ENCODE measurements at places on chromosomes 7 and 10.
A peak's percentile ranks its signal among the peaks of the same experiment; 100 is the strongest.

- no peak for DNase-seq
Observed at GRCh38 chr10:45614869-45615268, 57.7 kb downstream of the ZFAND4 start.

- no peak for DNase-seq
Observed at GRCh38 chr10:129846991-129847391, 117.1 kb downstream of the EBF3 start.

- no peak for DNase-seq
Observed at GRCh38 chr10:36946598-36946997, 178.8 kb upstream of the ANKRD30A start.

GRCh38 chr7:80827239-80827633 lies 91.6 kb downstream of the SEMA3C start:
- no peak for DNase-seq

DNA sequence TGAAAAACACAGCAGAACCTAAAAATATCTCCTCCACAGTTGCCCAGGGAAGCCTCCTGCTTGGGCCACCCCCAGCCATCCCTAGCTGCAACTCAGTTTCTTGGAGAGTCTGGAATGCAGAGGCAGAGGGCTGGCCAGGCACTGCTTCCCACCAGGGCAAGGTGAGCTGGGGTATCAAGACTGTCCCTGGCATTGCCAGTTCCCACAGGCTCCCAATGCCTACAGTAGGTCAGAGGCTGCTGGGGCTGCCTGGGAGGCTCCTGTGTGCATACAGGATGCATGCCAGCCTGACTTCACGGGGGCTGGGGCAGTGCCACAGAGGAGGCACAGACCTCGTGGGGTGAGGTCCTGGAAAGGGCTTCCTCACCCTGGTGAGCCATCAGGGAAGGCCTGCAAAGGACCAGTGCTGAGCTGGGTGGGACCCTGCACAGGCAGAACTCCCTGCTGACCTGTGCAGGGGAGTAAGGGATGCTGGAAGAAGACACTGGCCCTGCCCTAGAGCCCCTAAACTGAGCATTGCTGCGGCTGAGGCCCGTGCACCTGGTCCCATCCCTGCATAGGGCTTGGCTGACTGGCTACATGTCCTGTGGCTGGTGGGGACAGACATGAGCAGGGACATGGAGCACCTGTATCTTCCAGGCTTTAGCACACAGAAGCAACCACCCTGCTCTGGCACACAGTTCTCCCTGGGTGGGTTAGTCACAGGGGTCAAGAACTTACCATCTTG lies 121.9 kb upstream of the RET start:
- DNase-seq, result no peak

DNA sequence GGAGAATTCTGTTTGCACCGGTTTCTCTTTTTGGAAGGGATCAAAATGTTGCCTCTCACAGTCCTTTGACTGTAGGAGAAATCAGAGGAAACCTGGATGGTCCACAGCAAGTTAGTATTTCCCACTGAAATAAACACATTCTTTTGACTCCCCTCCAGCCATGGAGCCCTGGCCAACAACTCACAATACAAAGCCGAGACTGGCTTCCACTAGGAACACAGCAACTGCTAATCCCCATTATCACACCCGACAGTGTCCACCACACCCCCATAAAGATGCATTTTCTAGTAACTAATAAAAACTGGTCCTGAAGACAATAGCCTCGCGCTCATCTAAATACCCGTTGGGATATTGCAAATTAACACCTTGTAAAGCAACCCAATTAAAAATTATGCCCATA lies 798 bp upstream of the MACROH2A2 start:
- DNase-seq, result no peak

- DNase-seq, result no peak
Observed at GRCh38 chr7:142383841-142384492, 126.1 kb upstream of the PRSS58 start.

DNA sequence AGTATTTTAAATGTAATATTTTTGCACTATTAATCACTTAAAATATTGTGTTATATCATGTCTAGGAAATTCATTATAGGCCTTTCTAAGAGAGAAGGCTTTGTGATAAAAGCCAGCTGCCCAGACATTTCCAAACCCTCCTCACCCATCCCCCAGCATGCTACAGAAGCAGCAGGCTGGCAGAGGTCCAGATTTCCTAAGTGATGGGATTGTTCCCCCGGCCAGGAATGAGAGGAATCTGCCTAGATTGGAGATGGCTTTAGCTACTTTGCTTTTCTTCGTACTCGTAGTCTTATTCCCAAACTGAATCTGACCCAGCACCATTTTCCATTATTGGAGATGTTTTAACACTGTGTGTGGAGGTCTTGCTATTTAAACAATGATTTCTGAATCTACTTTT lies 29.4 kb downstream of the CDK14 start:
- DNase-seq, result no peak

GRCh38 chr10:17730667-17731066 lies 21.3 kb upstream of the TMEM236 start:
- no peak for DNase-seq

DNA sequence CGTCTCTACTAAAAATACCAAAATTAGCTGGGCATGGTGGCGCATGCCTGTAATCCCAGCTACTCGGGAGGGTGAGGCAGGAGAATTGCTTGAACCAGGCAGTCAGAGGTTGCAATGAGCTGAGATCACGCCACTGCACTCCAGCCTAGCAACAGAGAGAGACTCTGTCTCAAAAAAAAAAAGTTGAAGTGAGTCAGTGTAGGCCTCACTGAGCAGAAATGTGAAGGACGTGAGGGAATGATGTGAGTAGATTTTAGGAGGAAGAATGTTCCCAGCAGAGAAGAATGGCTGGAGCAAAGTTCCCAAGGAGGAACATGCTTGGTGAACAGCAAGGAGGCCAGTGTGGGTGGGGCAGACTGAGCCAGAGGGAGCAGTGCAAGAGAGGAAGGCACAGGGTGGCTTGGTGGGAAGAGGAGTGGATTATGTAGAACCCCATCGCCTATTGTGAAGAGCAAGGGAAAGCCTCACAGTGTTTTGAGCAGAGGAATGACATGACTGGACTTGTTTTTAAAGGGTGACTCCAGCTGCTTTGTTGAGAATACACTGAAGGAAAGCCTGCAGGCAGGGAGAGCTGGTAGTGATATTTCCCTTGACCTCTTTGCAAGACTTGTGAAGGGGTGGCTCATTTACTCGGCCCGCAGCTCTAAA lies 708.7 kb downstream of the SUGCT start:
- no peak for DNase-seq

GRCh38 chr7:51010534-51010933 lies 227.8 kb upstream of the GRB10 start:
- no peak for DNase-seq

DNA sequence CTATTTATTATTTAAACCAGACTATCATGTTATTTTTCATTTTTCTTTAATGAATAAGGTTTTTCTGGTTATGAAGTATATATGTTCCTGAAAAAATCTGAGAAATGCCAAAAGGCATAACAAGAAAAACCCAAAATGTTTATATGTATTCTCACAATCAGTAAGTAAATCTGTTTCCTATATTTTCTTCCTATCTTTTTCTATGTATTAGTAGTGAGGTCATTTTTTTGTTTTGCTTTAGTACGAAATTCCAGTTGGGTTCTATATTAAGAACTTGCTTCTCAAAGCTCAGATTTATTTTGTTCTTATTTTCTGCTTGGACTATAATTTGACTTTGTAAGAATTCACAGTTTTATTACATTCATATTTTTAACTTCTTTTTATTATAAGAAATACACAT lies 287.5 kb upstream of the NFE2L3 start:
- no peak for DNase-seq

- no peak for DNase-seq
Observed at GRCh38 chr7:105972276-105972675, 9.2 kb downstream of the CDHR3 start.

DNA sequence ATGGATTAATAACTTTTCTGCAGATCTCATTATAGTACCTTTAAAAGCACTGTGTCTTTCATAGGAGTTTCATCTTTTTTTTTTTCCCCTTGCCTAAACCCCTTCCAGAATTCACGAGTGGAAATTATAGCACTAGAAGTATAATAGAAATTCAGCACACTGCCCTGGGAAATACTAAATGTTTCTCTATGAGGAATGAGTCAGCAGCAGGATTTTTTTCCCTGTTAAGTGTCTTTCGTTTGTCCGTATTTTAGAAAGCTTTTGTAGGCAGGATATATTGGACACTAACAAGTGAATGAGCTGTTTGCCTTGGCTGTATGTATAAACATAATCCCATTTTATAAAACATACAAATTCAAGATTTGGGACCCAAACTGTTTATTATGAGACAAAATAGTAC lies 105.8 kb downstream of the EXOC4 start:
- no peak for DNase-seq

DNA sequence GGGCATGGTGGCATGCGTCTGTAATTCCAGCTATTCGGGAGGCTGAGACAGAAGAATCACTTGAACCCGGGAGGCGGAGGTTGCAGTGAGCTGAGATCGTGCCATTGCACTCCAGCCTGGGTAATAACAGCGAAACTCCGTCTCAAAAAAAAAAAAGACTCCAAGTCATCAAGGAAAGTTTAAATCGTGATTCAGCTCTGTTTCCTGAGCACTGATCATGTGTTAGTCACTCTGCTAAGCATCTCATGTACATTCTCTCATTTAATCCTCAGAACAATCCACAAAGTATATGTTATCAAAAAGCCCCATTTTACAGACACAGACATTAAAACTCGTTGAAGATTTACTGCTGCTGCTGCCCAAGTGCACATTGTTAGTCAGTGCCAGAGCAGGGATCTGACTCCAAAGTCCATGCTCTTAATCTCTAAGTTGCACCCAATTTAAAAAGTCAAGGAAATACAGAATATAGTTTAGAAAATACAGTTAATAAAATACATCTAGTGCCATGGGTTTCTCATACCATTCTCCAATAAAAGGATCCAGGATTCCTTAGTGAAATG lies 6.2 kb downstream of the PIK3AP1 start:
- peak; percentile 13 for DNase-seq

GRCh38 chr7:141475679-141476078 lies 75.5 kb upstream of the AGK start:
- no peak for DNase-seq

DNA sequence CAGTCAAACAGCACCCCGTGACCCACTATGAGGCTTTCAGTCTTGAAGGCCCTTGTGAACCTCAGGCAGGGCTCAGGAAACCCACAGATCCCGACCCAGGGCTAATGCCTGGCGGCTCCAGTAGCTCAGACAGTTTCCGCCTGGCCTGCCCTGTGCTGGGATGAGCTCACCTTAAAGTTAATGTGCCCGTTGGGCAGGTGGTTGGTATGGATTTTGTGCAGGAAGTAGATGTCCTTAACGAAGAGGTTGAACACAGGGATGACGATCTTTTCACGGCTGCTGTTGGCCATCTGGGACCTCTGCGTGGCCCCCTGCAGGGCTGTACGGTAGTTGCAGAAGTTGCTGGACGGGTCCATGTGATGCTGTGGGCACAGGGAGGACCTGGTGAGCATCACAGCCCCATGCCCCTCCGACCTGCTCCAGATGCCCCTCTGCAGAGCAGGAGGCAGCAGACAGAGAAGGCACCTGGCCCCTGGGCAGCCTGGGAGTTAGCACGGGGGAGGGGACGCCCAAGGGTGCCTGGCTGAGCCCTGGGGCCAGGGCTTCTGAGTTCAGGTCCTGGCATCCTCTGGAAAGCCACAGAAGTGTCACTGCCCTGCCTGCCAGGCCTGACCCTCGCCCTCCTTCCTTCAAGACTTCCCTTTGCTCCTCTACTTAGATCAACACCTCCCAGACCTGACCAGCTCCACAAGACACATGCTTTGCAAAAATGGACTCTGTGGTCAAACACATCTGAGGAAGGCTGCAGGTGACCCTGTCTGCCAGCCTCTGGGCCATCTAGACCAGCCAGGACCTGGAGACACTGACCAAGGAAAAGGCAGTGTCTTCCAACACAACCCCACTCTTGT lies 59.8 kb downstream of the CSGALNACT2 start:
- no peak for DNase-seq

DNA sequence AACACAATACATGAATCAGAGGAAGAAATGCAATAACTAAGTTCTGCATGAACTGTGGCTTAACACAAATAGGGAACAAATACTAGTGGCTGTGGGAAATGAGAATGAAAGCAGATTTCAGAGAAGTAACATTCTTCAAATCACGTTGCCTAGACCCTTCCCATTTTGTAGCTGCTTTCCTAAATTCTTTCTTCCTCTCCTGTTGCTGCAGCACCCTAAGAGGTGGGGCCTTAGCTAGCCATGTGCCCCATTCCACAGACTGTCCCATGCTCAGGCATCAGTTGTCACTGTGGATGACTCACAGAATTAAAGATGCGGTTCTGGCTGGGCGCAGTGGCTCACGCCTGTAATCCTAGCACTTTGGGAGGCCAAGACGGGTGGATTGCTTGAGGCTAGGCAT lies 704.7 kb upstream of the C7orf33 start:
- no peak for DNase-seq

DNA sequence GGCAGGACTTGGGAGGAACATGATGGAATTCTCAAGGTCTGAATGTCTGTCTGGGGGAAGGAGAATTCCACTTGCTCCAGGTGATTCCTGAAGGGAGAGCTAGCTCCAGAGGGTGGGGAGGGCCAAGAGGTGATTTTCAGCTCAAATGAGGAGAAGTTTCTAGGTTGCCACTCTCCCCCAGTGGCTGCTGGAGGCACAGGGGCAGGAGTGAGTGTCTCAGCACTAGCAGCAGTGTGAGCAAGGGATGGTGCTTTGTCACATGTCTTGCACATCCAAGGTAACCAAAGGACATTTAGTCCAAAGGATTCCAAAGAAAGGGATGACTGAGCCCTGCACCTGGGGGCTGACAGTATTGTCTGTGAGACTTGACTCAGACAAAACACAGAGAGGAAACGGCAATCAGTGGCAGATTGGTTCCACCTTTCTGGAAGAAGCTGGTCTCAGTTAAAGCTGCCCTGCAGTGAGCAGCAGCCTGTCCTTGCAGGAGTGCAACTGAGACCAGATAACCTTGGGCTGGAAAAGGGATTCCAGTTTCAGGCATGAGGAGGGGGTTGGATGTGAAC lies 51.2 kb upstream of the PCBD1 start:
- no peak for DNase-seq

DNA sequence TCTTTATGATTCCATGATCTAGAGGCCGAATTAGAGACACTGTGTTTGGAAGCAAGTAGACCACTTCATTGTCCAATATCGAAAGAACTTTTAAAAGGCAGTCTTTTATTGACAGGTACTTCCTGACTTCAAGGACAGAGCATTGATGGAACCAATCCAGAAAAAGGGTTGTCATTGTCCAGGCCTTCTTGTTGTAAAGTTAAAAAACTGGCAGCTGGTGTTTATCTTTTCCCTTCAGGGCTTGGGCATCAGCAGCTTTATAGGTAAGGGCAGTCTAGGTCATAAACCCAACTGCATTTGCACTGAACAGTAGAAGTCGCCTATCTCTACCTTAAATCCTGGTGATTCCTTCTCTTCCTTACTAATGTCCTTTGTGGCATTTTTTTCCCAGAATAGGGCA lies 95.6 kb downstream of the ST7 start:
- DNase-seq, result no peak

GRCh38 chr10:110636932-110637557 lies 7.1 kb upstream of the RBM20 start:
- DNase-seq, result no peak

GRCh38 chr7:99143853-99144672 lies at the start of gene SMURF1:
TSS of gene SMURF1 (minus strand) at chr7:99144108. CDS start at chr7:99143780, 328 bp downstream.
- DNase-seq, result no peak

- DNase-seq, result no peak
Observed at GRCh38 chr10:69492746-69493462, 41.6 kb downstream of the TSPAN15 start.

GRCh38 chr10:22690614-22691431 lies 23.6 kb downstream of the PIP4K2A start:
- DNase-seq, result no peak
